ENCODE measurements at places on chromosomes 12 and 14. TPM values are rescaled to one million over a fixed set of nuclear protein-coding genes. Genes with fewer than 3 reads are reported as not detected.

The GLT1D1 gene
- total RNA-seq = 0.60 TPM

The FAM186B gene
- 0.44 TPM for total RNA-seq

The FOXM1 gene
- 1.2 TPM for total RNA-seq

The SMCO2 gene
- not detected for total RNA-seq

The UNC79 gene
- total RNA-seq = 1.3 TPM

The SIX6 gene
- total RNA-seq = not detected

The AKAP6 gene
- 3.9 TPM for total RNA-seq

The MYG1 gene
- 50.0 TPM for total RNA-seq

The ABHD12B gene
- total RNA-seq = not detected

The TCL1B gene
- total RNA-seq = not detected

The SEL1L gene
- 42.2 TPM for total RNA-seq

The APOLD1 gene
- total RNA-seq = 138 TPM

The LRFN5 gene
- 72.6 TPM for total RNA-seq

The KDM5A gene
- total RNA-seq = 67.3 TPM

The TMX1 gene
- total RNA-seq = 20.4 TPM

The NAA30 gene
- 12.1 TPM for total RNA-seq

The OR4K15 gene
- total RNA-seq = not detected

The ACOT6 gene
- total RNA-seq = not detected

The LYSET gene
- total RNA-seq = 6.5 TPM

The GYS2 gene
- not detected for total RNA-seq

The TAS2R9 gene
- not detected for total RNA-seq

The MAP3K9 gene
- total RNA-seq = 0.87 TPM

The SPATS2 gene
- 14.7 TPM for total RNA-seq

The KRT83 gene
- total RNA-seq = not detected

The ASCL1 gene
- not detected for total RNA-seq

The AVPR1A gene
- total RNA-seq = 6.9 TPM

The STAB2 gene
- not detected for total RNA-seq

The HOXC9 gene
- total RNA-seq = 9.2 TPM

The PLCZ1 gene
- not detected for total RNA-seq

The PIP4K2C gene
- 29.5 TPM for total RNA-seq

The SLC25A47 gene
- total RNA-seq = not detected

The VRTN gene
- total RNA-seq = not detected

The CCNB1IP1 gene
- 48.4 TPM for total RNA-seq

The RBP5 gene
- total RNA-seq = 2.3 TPM

The ADAM20 gene
- total RNA-seq = 2.3 TPM

The LRP1-AS gene
- total RNA-seq = not detected

The KRT73 gene
- total RNA-seq = not detected

Data from tibial nerve (tissue), 4 donors.